Adrenal gland (tissue), 19 donors: ENCODE measurements at places on chromosomes 5 and 9.

GRCh38 chr5:124663101-124663506, 83.3 kb downstream of the ZNF608 start:
- no peak for DNase-seq

DNA sequence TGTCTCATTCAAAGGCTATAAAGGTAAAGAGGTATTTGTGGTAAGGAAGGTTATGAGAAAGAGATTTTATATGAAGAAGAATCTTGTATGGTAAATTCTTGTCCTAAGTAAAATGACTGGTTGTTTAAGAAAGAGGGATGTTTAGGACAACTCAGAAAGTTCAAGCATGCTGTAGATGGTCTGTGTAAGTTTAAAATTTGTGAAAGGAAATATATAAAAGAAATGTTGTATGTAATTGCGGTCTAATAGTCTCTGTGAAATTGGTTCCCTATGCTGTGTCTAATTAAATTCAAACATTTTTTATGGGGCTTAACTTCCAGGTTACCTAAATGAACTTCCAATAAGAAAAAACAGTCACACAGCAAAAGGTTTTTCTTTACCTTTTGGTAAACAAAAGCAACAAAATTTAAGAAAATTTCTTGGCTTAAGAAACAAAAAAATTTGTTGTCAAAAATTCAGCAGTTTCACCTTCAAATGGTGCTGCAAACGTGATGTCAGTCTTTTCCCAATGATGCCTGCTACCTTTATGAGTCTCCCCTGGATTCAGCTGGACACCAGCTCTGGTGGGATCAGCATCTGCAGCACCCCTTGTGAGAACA, 83.0 kb upstream of the FCN1 start:
- no peak for DNase-seq

DNA sequence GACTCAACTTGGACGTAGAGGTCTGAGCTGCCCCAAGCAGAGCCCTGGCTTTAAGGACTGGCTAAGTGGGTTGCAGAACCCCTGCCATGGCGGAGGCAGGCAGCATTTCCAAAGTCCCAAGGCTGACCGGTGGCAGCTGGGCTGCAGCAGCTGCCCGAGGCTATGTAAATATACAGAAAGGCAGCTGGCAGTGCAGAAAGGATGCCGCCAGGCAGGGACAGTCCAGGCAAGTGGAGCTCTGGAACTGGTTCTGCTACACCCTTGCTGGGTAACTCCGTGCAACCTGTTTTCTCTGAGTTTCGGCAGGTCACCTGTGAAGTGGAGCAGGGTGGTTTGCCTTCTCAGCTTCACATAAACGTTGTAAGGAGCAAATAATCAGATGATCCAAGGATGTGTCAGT, 46.0 kb downstream of the SHB start:
- DNase-seq, result no peak

- DNase-seq, result no peak
Observed at GRCh38 chr9:136081113-136081825, 13.8 kb downstream of the NACC2 start.
